ENCODE measurements at places on chromosomes 7 and 10. TPM values are rescaled to one million over a fixed set of nuclear protein-coding genes. Genes with fewer than 3 reads are reported as not detected.

The AQP1 gene
- total RNA-seq, result 0.23 TPM

GRCh38 chr7:72159911-72160310, 252.2 kb downstream of the CALN1 start:
- DNase-seq, result no peak

DNA sequence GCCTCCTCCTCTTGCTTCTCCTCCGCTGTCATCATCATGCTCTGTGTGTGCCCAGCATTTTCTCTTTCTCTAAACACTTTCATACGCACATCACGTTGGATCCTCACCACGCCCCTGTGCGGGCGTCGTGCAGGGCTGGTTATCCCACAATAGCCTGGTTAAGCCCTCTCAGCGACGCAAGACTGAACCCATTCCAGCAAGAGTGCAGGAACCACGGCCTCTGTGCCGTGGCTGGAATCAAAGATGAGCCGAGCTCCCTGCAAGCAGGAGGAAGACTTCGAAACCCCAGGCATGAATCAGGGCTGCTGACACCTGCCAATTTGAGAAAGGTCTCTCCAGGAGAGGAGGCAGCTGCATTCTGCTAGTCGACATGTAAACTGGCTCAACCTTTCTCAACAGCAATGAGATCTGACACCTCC, 74.8 kb upstream of the FOXK1 start:
- DNase-seq, result no peak

DNA sequence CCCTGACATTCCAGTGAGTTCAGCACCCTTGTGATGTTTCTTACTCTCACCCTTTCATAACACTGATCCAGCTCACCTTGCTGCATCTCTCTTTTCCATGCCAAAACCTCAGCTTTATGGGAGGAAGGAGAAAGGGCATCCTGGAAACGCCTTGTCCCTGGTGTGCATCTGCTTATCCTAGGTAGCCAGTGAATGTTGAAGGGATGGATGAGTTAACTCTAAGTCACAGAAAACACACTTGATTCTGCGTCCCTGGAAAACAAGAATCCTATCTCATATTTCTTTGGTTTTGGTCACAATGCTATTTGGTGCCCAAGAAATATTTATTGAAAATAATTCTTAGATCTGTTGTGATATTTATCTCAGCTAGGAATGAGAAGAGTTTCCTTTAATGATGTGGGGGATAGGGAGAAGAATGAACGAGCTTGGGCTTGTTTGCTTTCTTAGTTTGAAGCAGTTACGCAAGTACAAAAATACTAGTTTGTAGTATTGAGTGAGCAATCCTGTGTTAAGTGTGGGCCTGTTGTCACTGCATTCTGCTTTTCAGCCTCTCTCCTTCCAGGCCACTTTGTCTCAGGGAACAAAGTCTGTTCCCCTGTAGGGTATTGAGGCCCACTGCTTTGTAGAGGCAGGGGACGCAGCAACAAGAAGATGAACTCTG, 126.5 kb downstream of the ARID5B start:
- no peak for DNase-seq

DNA sequence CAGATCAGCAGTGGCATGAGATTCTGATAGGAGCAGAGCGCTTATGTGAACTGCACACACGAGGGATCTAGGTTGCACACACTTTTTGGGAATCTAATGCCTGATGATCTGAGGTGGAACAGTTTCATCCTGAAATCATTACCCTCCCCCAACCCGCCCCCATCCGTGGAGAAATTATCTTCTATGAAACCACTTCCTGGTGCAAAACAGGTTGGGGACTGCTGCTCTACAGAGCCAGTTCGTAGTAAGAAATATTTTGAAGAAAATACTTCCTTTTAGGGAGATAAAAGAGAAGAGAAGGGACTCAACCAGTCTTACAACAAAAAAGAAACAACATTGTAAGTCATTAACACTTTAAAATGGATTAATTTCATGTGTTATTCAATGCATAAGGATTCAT, 1308.2 kb downstream of the GATA3 start:
- no peak for DNase-seq

All from naive thymus-derived CD8-positive, alpha-beta T cell (primary cell).